ENCODE measurements at places on chromosomes 2 and 18. TPM values are rescaled to one million over a fixed set of nuclear protein-coding genes. Genes with fewer than 3 reads are reported as not detected.
A peak's percentile ranks its signal among the peaks of the same experiment; 100 is the strongest.

DNA sequence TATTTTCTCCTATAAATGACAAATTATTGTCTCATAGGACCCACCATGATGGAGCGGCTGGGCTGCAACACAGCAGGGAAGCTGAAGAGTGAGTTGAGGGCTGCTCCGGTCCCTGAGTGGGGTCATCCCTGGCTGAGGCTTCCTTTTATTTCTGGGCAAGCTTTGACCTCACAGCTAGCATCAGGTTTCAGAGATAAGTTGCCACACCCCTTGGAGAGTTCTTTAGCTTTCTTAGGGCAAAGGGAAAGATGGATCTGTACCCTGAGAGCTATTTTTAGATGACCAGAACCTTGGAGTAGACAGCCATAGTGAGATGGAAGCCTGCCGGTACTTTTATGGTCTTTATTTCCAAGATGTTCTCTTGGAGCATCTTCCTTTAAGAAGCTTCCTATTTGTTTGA is 11.5 kb downstream of the MYL1 start:
- peaks cover 3% of the 10 kb centered on the region for H3K27me3 ChIP-seq
- H3K27ac ChIP-seq, result no peak overlapping the region
- H3K4me1 ChIP-seq, result no peaks in the 10 kb centered on the region
- H3K4me3 ChIP-seq, result no peak overlapping the region

GRCh38 chr2:205678541-205679142 is 3.7 kb upstream of the NRP2 start:
- no peak overlapping the region for H3K27ac ChIP-seq
- peaks cover 25% of the 10 kb centered on the region for H3K27me3 ChIP-seq
- peaks cover 9% of the 10 kb centered on the region for H3K4me1 ChIP-seq

DNA sequence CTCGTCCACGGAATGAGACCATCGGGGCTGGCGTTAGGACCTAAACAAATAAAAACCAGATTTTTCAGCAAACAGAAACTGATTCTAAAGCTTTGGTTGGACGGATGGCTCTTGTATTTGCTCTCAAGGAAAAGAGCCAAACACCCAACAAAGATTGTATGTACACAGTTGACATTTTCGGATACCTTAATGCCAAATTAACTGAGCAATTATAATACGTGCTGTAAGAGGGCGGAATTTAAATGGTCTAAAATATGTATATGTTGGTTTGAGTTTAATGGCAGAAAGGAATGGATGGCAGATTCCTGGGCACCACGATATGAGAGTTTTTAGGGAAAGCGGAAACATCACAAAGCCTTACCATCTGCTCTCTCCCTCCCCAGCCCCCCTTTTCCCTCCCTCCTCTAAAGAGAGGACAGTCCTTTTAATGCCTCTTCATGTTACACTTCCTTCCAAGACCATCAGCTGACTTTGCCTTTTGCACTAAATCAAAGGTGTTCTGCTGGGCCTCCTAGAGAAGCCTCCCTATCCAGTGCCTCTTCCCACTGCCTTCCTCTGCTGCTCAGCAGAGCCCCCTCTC is 33.3 kb downstream of the STAT1 start:
- peaks cover 30% of the 10 kb centered on the region for H3K4me1 ChIP-seq
- no peaks in the 10 kb centered on the region for H3K27me3 ChIP-seq
- peak overlapping the region; percentile 79 for H3K27ac ChIP-seq
- no peaks in the 10 kb centered on the region for H3K36me3 ChIP-seq
- ATAC-seq, result no peak

DNA sequence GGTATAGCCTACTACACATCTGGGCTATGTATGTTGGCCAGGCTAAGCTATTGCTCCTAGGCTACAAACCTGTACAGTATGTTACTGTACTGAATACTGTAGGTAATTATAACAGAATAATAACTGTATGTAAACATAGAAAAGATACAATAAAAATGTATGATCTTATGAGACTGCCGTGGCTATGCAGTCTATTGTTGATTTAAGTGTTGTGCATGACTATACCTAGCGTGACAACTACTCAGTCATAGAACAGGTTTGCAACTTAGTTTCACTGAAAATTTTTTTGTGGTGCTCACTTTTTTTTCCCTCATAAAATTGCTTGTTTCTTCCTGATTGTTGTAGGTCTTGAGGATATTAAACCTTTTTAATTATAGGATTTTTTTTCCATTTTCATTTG is 25.9 kb downstream of the KCMF1 start:
- H3K4me1 ChIP-seq, result peaks cover 18% of the 10 kb centered on the region
- H3K27me3 ChIP-seq, result no peaks in the 10 kb centered on the region
- H3K27ac ChIP-seq, result peak overlapping the region; percentile 89
- no peak for ATAC-seq

- ATAC-seq, result no peak
- H3K4me1 ChIP-seq, result no peaks in the 10 kb centered on the region
- no peaks in the 10 kb centered on the region for H3K36me3 ChIP-seq
- H3K27me3 ChIP-seq, result peaks cover 45% of the 10 kb centered on the region
- H3K27ac ChIP-seq, result no peak overlapping the region
- no peak overlapping the region for H3K4me3 ChIP-seq
Observed at GRCh38 chr2:127670957-127671290, 4.4 kb downstream of the LIMS2 start.

DNA sequence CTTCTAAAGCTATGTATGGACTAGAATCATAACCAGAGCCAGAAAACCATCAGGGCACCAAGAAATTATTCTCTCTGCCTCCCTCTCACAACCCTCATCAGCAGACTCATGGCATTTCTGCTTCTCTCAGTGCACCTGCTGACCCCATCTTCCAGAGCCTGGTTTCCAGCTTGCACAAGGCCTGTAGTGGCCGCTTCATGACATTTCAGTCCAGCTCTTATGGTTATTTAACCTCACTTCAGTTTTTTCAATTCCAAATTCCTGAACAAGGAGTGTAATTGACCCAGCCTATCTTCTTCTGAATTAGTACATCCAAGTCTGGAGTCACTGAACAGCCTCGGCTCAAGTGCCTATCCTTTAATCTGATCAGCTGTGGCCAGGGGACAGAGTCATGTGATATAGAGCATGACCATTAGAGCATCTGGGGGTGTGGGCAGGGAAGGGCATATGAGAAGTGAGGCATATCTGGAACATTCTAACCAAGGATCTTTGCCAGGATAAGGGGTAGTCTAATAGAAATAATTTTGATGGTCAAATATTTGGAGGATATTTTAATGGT is 97.2 kb upstream of the TMEM17 start:
- H3K4me1 ChIP-seq, result no peaks in the 10 kb centered on the region
- no peak for ATAC-seq
- peaks cover 26% of the 10 kb centered on the region for H3K27me3 ChIP-seq

- H3K4me3 ChIP-seq, result no peak overlapping the region
- H3K36me3 ChIP-seq, result peaks cover 75% of the 10 kb centered on the region
- H3K27me3 ChIP-seq, result no peaks in the 10 kb centered on the region
Observed at GRCh38 chr2:23862716-23863426, 64.1 kb downstream of the ATAD2B start.

DNA sequence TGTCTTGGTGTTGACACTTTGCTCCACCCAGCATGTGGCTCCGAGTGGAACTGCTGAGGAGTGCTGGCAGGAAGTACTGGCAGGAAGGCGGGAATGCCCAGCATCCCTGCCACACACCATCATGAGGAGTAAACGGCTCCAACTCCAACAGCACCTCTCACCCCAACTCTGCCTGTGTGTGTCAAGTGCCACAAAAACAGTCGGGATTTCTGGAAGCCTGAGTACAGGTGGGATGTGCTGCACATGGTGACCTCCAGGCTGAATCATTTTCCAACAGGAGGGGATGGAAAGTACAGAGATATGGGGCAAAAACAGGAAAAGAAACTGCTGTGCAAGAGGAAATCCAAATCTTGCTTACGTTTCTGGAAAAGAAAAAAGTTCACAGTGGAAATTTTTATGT is 53.6 kb downstream of the PARD6G start:
- H3K36me3 ChIP-seq, result no peaks in the 10 kb centered on the region
- H3K4me3 ChIP-seq, result no peak overlapping the region
- no peak for ATAC-seq
- peaks cover 7% of the 10 kb centered on the region for H3K4me1 ChIP-seq
- peaks cover 48% of the 10 kb centered on the region for H3K27me3 ChIP-seq

DNA sequence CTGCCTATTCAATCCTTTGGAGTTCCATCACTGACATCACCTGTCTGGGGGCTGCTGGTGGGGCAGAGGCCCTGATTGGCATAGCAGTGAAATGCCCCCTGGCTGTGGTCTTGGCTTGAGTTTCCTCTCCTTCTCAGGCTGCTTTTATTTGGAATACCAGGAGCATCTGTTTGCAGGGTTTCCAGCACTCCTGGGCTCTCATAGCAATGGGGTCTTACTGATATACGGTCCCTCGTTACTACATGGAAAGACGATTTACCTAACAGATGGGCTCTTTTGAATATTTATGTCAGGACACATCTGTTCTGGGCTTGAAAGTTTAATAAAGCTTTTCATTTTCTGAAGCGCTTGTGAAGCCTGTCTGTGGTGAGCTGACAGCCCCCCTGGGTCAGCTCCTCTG is 230.3 kb downstream of the SLC4A3 start:
- H3K4me1 ChIP-seq, result no peaks in the 10 kb centered on the region
- no peak overlapping the region for H3K4me3 ChIP-seq
- H3K27me3 ChIP-seq, result peaks cover 10% of the 10 kb centered on the region
- no peak for ATAC-seq
- no peaks in the 10 kb centered on the region for H3K36me3 ChIP-seq
- no peak overlapping the region for H3K27ac ChIP-seq

- H3K27ac ChIP-seq, result no peak overlapping the region
- no peaks in the 10 kb centered on the region for H3K36me3 ChIP-seq
- no peaks in the 10 kb centered on the region for H3K27me3 ChIP-seq
- no peak overlapping the region for H3K4me3 ChIP-seq
- ATAC-seq, result no peak
Observed at GRCh38 chr2:55108456-55109160, 58.4 kb upstream of the RTN4 start.

DNA sequence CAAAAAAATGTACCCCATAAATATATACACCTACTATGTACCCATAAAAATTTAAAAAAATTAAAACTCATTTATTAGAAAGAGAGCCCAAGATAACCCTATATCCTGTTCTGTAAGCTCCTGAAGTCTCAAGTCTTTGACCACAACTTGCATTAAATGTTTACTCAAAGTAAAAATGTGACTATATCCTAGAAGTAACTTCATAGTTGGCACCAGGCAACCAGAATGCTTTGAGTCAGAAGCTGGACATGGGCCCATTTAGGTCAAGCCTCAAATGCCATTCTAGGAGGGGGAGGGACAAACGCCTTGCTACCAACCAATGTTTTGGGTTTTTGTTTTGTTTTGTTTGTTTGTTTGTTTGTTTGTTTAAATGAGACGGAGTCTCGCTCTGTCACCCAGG is 9.3 kb upstream of the TBC1D8 start:
- no peaks in the 10 kb centered on the region for H3K27me3 ChIP-seq
- no peak overlapping the region for H3K27ac ChIP-seq

- peak overlapping the region; percentile 96 for H3K27ac ChIP-seq
- H3K27me3 ChIP-seq, result no peaks in the 10 kb centered on the region
Observed at GRCh38 chr2:8682719-8683667, 1.1 kb downstream of the ID2 start.

GRCh38 chr2:190181123-190181669 is 118.7 kb upstream of the MSTN start:
- no peaks in the 10 kb centered on the region for H3K4me1 ChIP-seq
- H3K36me3 ChIP-seq, result no peaks in the 10 kb centered on the region
- no peak for ATAC-seq

- peaks cover 8% of the 10 kb centered on the region for H3K27me3 ChIP-seq
- H3K4me1 ChIP-seq, result no peaks in the 10 kb centered on the region
- no peak overlapping the region for H3K27ac ChIP-seq
- no peak for ATAC-seq
- no peak overlapping the region for H3K4me3 ChIP-seq
Observed at GRCh38 chr18:31506024-31506742, 8.2 kb downstream of the DSG2 start.

Gene FMNL2
- total RNA-seq, result 1.1 TPM

Gene SH2D6
- total RNA-seq, result 1.3 TPM

Gene NPC1
- total RNA-seq, result 49.3 TPM

Gene RASGRP3
- 5.7 TPM for total RNA-seq

Gene PLEKHH2
- total RNA-seq, result 1.3 TPM

Gene UGT1A3
- not detected for total RNA-seq

Gene CCNYL1
- 6.8 TPM for total RNA-seq

Gene SERPINB8
- 19.1 TPM for total RNA-seq

Gene VSNL1
- total RNA-seq, result not detected

Data from activated T-helper 17 cell treated with anti-CD3 and anti-CD28 coated beads, Interleukin-2, amount 50 U/mL, for 72 hours (primary cell).